NCI-H146 (cell line): ENCODE measurements at places on chromosomes 7 and 10.

DNA sequence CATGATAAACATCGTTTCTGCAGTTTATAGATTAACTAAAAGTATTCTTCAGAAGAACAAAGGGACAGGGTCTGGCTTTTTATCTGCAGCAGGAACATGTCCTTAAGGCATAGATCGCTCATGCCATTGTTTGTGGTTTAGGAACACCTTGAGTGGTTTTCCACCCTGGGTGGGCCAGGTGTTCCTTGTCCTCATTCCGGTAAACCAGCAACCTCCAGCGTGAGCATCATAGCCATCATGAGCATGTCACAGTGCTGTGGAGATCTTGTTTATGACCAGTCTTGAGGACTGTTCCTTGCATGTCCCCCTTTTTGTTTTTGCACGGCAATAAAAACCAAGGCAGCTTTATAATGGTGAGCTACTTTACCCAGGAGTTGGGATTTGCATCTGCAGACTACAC is 33.9 kb downstream of the STOX1 start:
- no peak for DNase-seq

- peak; percentile 99 for DNase-seq
Observed at GRCh38 chr7:130365511-130366441, 14.5 kb upstream of the CPA1 start.

GRCh38 chr10:85995791-85996190 is 370.8 kb downstream of the GRID1 start:
- DNase-seq = peak; percentile 48

DNA sequence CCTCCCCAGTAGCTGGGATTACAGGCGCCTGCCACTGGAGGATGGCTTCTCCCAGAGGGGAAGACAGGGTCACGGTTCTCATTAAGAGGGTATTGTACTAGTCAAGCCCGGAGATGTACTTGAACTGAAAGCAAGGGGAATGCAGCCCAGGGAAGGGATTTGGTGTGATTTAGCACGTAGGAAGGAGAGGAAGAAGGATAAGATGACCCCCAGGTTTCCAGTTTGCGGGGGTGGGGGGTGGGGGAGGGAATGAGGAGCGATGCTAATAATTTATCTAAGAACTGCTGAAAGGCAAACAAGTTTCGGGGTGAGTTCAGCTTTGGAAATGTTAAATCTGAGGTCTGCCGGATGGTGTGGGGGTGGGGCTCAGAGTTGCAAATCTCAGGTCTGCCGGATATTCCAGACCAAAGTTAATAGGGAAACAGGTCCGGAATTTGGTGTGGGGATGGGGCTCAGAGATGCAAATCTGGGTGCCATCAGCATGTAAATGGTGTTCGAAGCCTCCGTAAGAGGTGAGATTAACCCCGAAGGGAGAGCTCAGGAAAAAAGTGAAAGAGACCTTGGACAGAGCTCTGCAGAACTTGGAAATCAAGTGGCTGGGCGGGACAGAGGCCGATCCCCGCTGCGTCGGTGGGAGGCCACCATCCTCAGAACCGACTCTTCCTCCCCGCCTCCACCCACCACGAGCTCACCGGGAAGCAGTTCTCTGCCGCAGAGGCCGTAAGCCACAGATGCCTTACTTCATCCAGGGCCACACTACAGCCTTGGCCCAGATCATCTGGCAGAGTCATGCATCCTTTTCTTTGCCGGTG is 1.6 kb upstream of the SEPHS1 start:
- DNase-seq = peak; percentile 50

- DNase-seq = no peak
Observed at GRCh38 chr10:119138346-119139306, 26.9 kb downstream of the SFXN4 start.

- no peak for DNase-seq
Observed at GRCh38 chr10:80579849-80580637, 42.3 kb downstream of the SH2D4B start.

DNA sequence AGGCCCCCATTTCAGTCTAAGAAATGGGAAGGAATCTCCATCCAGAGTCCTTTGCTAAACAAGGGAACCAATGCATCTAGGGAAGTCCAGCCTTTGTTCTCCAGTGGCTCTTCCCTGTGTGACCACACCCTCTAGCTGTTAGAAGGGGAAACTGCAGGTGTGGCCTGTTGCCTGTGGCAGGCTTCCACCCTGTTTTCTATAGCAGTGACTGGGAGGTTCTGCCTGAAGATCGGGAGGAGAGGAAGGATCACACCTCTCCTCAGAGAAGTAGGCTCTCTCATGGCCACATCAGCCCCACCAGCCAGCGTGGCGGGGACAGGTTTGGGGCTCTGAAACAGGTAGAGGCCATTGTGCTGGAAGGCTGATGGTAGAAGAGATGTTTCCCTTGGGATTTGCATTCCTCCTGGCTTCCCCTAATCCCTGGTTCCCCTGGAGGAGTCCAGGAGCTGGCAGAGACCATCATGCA is 47.7 kb upstream of the TRIM8 start:
- peak; percentile 67 for DNase-seq

- DNase-seq = no peak
Observed at GRCh38 chr10:24643679-24644209, 79.9 kb downstream of the ARHGAP21 start.

GRCh38 chr10:69661414-69662172 is 31.5 kb downstream of the FAM241B start:
- no peak for DNase-seq

- DNase-seq = no peak
Observed at GRCh38 chr7:17548014-17548653, 249.7 kb downstream of the AHR start.

DNA sequence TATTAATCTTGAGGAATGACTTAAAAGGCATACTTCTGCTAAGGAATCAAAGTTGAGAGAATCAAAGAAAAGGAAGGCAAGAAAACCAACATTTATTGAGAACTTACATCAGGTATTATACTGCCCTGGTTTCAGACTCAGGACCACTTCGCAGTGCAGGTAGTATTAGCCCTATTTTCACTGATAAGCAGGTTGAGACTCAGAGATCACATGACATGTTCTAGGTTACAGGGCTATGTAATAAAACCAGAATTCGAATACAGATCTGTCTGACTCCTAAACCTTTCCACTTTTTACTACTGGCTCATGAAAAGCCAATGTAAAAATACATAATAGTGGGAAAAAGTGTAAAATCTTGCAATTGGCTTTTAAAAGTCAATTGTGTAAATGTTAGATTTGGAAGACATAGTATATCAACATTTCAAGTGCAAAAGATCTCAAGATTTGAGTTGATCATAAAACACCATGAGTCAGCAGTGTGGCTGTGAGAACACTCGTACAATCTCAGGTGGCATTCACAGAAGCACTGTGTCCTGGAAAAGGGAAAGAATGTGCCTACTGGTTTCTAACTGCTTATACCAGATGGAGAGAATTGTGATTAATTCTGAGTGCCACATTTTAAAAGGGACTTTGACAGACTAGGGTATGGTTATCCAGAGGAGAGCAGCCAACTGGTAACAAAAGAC is 195.8 kb upstream of the MKLN1 start:
- DNase-seq = no peak

DNA sequence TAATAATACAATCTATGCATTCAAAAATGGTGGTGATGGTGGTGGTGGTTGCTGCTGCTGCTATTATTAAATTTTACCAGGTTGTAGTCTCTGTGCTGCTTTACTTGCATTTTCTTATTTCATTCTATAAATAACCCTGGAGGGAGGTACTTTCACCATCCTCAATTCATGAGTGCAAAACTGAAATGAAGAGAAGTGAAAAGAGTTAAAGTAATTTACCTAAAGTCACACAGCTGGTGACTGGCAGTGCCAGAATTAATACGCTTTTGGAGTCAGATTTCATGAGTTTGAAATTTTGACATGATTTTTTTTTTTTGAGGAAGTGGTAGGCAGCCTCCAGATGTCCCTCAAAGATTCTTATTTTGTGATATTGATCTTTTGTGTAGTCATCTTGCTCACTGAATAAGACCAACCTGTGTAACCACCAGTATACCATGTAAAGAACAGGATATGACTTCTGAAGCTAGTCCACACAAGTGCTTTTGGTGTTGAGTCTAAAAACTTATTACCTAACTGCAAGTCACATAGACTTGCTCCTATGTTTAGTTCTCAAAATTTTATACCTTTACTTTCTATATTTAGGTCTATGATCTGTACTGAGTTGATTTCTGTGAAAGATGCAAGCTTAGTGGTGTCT is 218.8 kb downstream of the ZWINT start:
- no peak for DNase-seq

DNA sequence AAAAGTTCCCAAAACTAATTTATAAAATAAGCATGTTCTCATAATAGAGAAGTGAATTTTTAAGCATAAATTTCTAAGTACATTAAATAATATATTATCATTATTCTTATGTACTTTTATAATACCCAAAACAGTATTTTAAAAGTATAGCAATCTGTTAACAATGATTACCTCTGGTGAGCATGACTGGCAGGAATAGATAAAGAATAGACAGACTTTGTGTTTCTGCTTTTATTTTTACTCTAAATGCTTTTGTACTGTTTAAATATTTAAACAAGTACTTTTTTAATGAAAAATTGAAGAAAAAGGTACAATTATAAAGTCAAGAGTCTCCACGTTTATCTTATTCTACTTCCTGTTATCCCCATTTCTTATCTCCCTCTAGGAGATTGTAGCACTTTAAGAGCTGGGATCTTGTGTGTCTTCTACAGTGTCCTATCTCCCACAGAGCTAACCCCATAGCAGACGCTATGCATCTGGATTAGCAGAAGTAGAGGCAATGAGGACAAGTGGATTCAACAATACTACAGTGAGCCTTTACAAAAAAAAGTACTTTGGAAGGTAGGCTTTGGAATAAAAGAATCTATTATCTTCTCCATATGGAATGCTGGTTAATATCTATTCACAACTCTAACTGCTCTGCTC is 42.9 kb downstream of the IDE start:
- no peak for DNase-seq

- peak; percentile 38 for DNase-seq
Observed at GRCh38 chr7:148982654-148983199, 45.6 kb downstream of the PDIA4 start.

DNA sequence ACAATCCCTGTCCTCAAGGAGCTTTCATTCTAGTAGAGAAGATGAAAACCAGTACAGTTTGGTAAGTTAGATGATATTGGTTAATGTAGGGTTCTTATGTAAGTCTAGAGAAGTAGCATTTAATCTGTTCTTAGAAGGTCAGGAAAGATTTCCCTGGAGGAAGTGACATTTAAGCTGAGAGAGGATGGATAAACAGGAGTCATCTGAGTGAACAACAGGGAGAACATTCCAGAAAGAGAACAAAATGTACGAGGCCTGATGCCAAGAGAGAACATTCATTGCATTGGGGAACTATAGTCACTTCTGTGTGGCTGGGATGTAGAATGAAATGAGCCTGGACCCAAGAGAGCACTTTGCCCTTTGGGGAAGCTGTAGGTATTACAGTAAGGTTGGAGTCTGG is 88.0 kb downstream of the CFTR start:
- DNase-seq = no peak

DNA sequence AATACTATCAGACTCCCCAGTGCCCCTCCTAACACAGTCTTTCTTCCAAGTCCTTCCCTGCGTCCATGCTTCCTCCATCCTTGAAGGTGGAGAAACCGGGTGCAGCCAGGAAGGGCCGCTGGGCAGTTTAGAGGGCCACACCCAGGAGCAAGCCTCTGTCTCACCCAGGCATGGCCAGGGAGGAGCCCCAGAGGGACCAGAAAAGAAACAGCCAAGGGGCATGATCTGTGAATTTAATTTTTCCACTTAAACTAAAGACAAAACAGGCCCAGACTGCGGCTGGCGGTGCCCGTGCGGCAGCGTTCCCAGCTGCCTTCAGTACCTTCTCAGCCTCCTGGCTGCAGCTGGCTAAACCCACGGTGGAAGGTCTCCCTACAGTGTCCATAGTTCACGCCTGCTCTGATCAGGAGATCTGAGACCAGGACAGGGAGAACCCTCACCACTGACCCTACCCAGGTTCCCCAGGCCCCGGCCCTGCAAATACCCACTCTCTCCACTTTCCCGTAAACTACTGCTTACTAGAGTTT is 12.9 kb downstream of the UNCX start:
- no peak for DNase-seq

DNA sequence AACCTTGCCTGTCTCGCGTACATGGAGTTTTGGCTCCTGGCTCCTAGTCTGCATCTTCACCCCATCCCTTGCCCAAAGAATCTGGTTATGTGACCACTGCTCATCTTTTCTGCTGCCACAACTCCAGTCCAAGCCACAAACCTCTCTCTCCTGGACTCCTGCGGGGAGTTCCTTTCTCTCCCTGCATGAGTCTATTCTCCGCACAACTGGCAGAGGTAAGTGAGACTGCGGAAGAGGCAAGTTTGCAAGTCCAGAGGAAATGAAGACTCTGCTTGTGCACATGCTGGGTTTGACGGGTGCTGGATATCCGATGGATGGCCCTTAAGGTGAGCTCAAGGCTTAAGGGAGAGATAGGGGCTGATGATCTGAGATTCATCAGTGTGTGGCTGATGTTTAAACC is 61.0 kb downstream of the TRUB1 start:
- DNase-seq = no peak

DNA sequence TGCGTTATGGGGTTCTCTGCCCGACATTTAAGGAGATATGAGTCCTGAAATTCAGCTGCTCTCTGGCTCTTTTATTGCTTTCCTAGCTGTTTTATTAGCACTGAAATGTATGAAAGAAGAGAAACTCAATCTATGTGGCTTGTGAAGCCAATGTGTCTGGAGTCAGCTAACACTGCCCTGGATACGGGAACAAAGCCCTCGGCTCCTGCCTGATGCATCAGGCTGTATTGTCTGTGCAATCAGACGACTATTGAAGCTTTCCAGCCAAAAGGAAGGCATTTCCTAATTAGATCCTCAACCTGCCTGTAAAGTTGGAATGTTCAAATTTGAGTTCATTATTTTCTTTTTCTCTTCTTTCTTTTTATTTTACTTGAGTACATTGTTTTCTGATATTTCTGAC is 22.0 kb upstream of the TM9SF3 start:
- DNase-seq = no peak

- peak; percentile 99 for DNase-seq
Observed at GRCh38 chr10:13092291-13093102, 7.5 kb upstream of the OPTN start.

GRCh38 chr7:99011706-99012404 is 132.1 kb downstream of the SMURF1 start:
- no peak for DNase-seq

- DNase-seq = no peak
Observed at GRCh38 chr10:108852211-108852610, 1071.1 kb downstream of the XPNPEP1 start.

DNA sequence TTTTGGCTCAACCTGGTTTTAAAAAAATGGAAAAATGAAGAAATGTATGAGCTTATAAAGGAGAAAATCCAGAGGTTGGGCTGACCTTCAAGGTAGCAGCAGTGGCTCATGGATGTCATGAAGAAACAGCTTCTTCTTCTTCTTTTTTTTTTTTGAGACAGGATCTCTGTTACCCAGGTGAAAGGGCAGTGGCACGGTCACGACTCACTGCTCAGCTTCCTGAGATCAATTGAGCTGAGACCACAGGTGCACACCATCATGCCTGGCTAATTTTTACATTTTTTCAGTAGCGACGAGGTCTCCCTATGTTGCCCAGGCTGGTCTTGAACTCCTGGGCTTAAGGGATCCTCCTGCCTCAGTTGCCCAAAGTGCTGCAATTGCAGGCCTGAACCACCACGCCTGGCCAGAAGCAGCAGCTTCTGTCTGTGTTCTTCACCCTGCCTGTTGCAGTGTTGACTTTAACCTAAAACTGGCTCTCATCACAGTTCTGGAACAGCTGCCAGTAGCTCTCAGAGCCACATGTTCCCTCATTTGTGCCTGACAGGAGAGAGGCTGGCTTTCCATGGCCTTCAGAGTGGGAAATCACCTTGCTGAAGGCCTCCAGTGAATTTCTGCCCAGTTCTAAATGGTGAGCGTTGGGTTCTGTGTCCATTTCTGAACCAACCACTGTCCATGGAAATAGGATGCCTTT is 117.7 kb downstream of the PFKFB3 start:
- DNase-seq = no peak
